ENCODE measurements at places on chromosomes 5 and 9.

GRCh38 chr9:108953983-108954574, 19.9 kb downstream of the ABITRAM start:
- DNase-seq, result no peak

DNA sequence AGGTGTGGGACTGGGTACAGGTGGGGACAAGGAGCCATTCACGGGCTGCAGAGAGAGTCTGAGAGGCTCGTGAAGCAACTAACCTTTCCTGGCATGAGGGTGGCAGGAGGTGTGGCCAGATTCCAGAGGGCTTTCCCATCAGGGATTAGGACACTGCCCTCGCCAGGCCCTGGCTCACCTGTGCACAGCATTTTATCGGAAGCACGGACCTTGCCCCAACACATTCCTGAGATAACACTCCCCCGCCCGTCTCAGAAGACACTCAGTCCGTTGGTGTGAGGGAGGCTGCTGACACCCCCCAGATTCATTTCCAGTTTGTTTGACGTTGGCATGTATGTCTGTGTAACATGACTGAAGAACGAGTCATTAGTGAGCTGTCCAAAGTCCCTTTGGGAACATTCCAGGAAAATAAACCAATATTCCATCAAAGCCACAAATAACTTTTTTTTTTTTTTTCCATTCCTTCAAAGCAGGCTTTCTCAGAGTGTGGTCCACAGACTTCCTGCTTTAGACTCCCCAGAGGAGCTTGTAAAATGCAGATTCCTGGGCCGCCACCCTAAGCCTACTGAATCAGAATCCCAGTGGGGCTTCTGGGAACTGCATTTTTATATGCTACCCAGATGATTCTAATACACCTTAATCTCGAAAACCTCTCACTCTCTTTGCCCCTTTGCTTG, 23.4 kb downstream of the WWC1 start:
- DNase-seq, result no peak

- no peak for DNase-seq
Observed at GRCh38 chr5:35002459-35002858, 45.3 kb downstream of the AGXT2 start.

DNA sequence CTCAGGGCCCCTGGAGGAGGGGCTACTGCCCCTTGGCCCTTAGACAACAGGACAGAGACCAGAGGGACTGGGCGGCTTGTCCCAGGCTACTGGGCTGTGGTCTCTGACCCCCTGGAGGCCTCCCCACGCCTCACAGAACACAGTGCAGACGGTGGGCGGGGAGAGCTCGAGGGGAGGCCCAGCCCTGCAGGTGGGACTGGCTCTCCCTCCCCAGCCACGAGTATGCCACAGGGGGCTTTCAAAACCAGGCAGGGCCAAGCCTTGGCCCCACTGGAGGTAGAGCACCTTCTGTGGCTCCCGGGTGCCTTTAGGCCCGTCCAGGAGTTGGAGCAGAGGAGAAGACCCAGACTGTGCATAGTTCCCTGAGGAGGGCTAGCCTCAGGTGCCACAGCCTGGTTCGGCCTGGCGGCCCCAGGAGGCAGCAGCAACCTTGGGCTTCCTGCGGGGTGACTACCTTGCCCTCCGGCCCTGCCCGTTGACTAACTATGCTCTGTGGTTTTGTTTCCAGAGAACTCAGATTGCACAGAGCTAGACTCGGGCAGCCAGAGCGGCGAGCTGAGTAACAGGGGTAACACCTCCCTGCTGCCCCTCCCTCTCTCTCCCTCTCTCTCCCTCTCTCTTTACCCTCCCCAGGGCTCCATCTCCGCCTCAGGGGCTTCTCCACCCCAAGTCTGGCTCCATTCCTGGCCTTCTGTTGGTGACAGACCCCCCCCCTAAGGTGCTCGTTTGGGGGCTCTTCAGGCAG, 15.5 kb downstream of the CARD19 start:
- DNase-seq, result peak; percentile 33

DNA sequence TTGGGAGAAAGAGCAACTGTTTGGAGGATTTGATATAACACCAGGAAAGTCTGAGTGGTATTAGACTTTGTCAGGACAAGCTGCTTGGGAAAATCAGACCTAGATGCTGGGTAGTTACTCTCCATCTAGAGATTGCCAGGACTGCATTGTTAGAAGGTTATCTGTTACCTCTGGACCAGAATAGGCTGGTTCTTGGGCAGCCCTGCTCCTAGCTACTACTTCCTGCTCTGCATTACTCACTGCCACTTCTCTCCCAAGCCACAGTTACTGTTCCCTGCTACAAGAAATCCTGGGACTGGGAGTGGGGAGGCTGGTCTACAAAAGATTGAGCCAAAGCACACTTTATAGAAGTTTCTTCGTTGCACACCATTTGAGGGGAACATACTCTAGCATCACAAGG, 95.5 kb upstream of the KCNN2 start:
- DNase-seq, result no peak

GRCh38 chr9:110626101-110626829, 42.3 kb upstream of the MUSK start:
- DNase-seq, result no peak

- DNase-seq, result no peak
Observed at GRCh38 chr5:34674187-34674586, 18.1 kb downstream of the RAI14 start.

DNA sequence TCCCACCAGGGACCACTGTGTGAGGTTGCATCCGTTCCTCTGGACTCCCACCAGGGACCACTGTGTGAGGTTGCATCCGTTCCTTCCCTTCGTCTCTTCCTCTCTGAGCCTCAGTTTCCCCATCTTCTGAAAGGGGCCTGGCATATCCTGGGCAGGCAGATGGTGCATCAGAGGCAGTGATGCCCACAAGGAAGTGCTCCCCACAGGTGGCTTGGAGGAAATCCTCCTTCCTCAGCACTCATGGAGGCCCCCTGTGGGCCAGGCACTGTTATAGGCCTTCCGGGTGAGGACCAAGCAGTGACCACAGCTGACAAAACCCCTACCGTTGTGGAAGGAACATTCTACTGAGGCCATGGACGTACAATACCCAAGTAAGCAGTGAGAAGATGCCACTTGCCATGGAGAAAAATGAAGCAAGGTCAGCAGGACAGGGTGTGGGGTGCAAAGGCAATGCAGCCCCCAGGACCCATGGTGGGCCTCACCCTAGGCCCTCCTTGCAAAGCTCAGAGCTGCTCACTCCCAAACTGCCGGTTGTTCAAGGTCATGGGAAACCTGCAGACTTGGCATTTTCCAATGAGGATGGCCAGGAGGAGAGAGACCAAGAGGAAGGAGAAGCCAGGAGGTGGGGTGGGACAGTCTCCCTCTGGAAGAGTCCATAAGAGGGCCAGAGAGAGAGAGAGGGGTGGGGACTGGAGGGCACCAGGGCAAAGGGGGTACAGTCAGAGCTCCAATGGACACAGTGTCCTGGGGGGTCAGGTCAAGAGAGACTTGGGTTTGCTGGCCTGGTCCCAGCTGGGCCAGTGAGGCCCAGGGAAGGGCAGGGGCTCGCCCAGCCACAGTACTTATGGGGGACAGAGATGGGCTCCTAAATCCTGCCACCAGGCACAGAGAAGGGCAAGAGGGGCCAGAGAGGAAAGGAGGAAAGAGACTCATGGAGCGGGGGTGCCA, 51.1 kb downstream of the C9orf50 start:
- DNase-seq, result no peak

DNA sequence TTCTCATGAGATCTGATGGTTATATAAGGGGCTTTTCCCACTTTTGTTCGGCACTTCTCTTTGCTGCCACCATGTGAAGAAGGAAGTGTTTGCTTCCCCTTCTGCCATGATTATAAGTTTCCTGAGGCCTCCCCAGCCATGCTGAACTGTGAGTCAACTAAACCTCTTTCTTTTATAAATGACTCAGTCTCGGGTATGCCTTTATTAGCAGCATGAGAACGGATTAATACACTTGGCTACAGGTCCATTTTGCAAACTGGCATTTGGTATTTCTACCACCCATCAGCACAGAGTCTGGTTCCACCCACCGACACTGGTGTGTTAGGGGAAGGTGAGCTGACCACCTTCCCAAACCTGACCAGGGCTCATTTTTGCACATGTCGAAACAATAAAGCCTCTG, 47.9 kb upstream of the RARS1 start:
- DNase-seq, result no peak

GRCh38 chr5:174381241-174381640, 335.7 kb downstream of the NSG2 start:
- DNase-seq, result no peak

GRCh38 chr9:75962662-75963036, 72.2 kb downstream of the PCSK5 start:
- no peak for DNase-seq

DNA sequence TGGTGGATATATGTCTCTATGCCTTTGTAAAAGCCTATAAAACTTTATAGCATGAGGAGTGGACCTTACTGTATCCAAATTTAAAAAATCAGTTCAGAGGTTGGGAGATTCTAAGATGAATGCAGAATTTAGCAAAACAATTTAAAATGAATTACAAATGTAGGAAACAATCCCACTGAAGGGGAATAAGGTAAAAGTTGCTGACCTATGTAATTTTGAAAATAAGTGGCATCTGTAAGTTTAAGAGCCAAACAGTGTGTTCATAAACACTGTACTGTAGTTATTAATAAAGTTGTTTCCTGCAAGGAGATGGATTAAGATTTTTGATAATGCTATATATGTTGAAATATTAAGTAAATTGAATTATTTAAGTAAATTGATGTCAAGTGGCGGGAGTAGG, 4.6 kb downstream of the IFNW1 start:
- DNase-seq, result no peak

DNA sequence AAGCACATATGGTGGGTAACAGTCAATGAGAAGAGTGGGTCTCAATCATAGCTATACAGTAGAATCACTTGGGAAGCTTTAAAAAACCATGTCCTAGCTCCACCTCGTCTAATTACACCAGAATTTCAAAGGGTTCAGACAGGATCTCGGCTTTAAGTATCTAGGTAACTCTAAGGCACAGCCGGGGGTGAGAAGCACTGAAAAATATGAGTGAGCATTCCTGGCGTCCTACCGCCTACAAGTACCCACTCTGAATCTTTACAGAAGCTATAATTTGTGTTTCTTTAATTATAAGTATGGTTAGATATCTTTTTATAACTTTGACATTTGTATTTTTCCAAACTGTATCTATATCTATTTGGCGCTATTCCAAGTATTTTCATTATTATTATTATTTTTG, 16.1 kb downstream of the PAIP1 start:
- no peak for DNase-seq

DNA sequence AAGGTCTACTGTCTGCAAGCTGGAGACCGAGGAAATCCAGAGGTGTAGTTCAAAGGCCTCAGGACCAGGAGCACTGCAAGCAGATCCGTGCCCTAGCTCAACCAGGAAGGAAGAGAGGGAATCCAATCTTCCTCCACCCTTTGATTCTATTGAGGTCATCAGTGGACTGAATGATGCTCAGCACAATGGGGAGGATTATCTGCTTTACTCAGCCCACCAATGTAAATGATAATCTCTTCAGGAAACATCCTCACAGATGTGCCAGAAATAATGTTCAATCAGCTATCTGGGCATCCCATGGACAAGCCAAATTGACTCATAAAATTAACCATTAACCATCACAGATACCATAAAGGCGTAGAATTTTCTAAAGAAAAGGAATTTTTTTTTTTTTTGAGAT, 92.0 kb downstream of the BASP1 start:
- DNase-seq, result no peak

DNA sequence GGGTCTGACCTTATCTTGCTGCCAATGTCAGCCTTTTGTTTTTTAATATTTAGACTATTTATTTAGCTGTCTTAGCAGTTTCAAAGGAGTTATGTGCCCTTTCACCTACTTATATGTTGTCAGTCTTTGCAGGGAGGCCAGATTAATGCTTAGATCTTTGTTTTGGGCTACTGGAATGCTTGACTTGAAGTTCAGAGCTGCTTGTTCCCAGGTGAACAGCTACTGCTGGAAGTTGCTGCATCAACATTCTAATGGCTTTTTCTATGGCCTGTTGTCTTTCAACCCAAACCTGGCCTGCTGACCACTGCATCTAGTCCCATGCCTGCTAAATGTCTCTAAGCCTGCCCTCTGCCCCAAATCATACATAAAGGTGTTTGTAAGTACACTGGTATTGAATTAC, 3.0 kb downstream of the SLC22A5 start:
- DNase-seq, result no peak

- DNase-seq, result peak; percentile 68
Observed at GRCh38 chr9:109816490-109816889, 36.5 kb downstream of the PALM2AKAP2 start.

DNA sequence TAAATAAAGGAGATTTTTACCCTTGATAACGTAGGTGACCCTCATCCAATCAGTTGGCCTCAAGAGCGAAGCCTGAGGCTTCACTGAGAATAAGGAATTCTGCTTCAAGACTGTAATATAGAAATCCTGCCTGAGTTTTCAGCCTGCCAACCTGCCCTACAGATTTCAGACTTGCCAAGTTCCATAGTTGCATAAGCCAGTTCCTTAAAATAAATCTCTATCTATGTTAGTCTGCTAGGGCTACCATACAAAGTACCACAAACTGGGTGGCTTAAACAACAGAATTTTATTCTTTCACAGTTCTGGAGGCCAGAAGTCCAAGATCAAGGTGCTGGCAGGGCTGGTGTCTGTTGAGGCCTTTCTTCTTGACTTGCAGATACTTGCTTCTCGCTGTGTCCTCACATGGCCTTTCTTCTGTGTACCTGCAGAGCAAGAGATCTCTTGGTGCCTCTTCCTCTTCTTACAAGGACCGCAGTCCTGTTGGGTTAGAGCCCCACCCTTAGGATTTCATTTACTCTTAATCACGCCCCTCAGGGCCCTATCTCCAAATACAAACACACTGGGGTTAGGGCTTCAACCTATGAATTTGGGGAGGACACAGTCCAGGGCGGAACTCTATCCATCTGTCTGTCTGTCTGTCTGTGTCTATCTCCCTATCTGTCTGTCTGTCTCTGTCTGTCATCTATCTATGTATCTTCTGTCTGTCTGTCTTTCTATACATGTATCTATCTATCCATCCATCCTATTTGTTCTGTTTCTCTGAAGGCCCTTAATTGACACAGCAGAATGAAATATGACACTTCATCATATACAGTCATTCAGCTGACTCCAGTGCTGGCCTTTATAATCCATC, 17.0 kb upstream of the CMBL start:
- no peak for DNase-seq

- DNase-seq, result no peak
Observed at GRCh38 chr5:32223972-32224609, 50.0 kb upstream of the GOLPH3 start.

- no peak for DNase-seq
Observed at GRCh38 chr5:59548807-59549357, 344.6 kb downstream of the PDE4D start.

DNA sequence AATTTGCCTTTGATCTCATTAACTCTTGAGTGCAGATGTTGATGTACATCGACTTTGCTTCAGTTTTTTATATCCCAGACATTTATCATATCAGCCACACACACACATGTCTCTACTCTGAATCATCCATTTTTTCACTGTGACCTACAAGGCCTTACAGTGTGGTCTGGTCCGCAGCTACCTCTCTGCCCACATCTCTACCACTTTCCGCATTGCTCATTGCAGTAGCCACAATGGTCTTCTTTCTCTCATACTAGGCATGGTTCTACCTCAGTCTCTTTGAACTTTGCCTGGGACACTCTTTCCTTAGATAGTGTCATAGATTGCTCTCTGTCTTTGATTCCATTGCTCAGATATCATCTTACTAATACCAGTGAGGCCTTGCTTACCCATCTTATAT, 87.9 kb upstream of the FSD1L start:
- DNase-seq, result no peak

GRCh38 chr5:51203598-51203997, 179.7 kb upstream of the ISL1 start:
- no peak for DNase-seq

- no peak for DNase-seq
Observed at GRCh38 chr9:33742519-33742918, 52.8 kb upstream of the PRSS3 start.

- DNase-seq, result no peak
Observed at GRCh38 chr9:109599131-109599530, 101.0 kb upstream of the PTPN3 start.

Data from femur (tissue), 1 donor.